Fibroblast of skin of scalp (primary cell): ENCODE measurements at places on chromosomes 2 and 18.

- DNase-seq, result no peak
Measured at GRCh38 chr2:48984922-48985321, 169.4 kb downstream of the FSHR start.

DNA sequence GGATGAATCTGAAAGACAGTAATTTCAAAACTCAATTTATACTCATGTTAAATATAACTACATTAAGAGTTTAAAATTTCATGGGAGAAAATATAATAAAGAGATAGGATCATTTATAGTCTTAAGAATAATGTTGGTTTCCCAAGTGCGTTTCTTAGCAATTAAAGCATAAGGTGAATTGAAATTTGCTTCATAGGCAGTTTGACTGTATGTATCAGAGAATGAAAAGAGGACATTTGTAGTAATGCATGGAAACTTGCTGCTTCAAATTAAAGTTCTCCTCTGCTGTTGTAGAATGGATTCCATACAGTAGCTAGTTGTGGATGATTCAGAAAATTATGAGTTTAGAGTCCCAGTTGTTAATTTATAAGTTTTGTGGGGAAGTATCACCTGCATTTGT is 68.1 kb downstream of the NUP35 start:
- DNase-seq, result no peak

DNA sequence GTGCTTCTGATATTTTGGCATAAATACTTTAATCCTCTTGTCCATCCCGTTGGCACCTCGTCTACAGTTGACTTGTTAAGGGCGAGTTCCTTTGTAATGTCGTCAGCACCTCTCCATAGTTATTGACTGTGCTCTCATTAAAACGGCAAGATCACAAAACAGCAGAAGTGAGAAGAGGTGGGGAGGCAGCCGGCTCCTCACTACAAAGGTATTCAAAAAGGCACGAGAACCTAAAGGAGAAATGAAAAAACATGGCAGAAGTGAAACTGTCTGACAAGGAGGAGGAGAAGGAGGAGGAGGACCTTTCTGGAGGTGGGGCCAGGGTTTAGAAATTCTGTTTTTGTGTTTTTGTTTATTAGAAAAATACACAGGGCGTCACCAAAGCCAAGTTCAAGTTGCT is 235.6 kb downstream of the BCL11A start:
- no peak for DNase-seq

DNA sequence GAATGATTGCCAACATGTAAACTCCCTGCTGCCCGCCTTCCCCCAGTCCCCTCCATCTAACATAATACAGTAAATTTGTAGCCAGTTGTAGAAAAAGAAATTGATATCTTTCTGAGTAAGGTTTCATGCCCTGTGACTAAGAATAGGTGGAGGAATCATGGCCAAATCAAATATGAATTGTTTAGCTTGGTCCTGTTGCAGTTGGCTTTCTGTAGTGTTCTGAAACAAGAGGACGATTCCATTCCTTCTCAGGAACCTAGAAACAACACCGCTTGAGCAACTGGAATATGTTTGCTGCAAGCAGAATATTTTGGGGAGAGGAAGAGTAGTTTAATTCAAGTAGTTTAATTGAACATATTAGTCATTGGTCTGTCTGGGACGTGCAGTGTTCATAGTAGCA is 7.0 kb upstream of the DRC1 start:
- DNase-seq, result no peak

DNA sequence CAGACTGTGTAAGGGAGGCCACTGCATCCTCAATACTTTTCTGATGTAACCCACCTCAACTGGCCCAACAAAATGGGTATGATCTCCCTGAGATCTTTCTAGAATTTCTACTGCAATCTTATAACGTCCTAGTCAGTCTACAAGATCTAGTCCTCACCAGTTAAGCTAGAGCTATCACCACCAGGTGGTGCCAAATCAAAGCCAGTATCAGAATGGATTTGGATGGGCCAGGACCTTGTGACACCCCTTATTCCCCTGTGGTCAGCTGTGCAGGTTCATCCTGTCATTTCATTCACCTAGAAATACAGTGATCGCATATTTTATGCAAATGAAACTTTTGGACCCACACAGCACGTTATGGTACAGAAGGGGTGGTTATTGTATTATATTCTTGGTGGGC is 90.3 kb downstream of the OLA1 start:
- peak; percentile 34 for DNase-seq

GRCh38 chr2:108325756-108326155 is 37.1 kb downstream of the SULT1C2 start:
- peak; percentile 8 for DNase-seq

- DNase-seq, result no peak
Measured at GRCh38 chr18:10074110-10074509, 160.3 kb downstream of the VAPA start.

DNA sequence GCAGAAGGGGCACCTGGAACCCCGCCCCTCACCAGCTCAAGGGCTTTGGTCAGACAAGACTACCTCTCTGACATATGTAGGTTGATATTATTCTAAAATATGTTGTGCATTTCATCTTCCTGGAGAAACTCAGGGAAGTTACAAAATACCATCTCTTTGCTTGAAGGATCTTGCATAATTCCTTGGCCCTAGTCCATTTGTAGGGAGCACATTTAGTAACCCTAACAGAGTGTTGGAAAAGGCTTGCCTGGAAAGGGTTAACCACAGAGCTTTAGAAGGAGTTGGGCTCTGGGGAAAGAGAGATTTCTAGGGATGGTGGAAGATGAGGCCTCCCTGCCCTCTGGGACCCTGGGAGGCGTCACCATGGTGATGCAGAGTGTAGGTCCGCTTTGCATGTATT is 143.0 kb upstream of the SLC1A4 start:
- peak; percentile 41 for DNase-seq

- DNase-seq, result peak; percentile 90
Measured at GRCh38 chr2:61763605-61764034, 90.2 kb downstream of the FAM161A start.

- peak; percentile 45 for DNase-seq
Measured at GRCh38 chr2:86372641-86373502, 35.4 kb upstream of the REEP1 start.
